ENCODE measurements at places on chromosomes 4 and X.

- no peak for DNase-seq
Measured at GRCh38 chrX:16487620-16488385, 162.2 kb upstream of the S100G start.

GRCh38 chr4:88843067-88843685 lies 145.5 kb upstream of the NAP1L5 start:
- no peak for DNase-seq

DNA sequence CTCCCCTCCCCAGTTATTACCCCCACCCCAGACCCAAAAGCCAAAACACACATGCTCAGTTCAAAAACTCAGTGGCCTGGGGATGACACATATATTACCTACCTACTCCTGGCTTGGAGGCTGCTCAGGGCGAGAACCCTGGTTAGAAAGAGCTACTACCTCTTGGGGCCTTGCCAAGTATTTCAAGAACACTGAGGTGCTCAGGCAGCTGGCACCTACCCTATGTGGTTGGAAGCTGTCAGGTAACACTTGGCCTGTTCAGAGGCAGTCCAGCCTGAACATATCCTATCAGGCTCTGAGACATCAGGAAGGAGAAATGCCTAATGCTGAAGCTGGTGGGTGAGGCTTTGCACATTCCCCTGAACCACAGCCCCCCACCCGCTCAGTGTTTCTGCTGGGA lies 4.9 kb downstream of the BCAP31 start:
- DNase-seq = no peak

DNA sequence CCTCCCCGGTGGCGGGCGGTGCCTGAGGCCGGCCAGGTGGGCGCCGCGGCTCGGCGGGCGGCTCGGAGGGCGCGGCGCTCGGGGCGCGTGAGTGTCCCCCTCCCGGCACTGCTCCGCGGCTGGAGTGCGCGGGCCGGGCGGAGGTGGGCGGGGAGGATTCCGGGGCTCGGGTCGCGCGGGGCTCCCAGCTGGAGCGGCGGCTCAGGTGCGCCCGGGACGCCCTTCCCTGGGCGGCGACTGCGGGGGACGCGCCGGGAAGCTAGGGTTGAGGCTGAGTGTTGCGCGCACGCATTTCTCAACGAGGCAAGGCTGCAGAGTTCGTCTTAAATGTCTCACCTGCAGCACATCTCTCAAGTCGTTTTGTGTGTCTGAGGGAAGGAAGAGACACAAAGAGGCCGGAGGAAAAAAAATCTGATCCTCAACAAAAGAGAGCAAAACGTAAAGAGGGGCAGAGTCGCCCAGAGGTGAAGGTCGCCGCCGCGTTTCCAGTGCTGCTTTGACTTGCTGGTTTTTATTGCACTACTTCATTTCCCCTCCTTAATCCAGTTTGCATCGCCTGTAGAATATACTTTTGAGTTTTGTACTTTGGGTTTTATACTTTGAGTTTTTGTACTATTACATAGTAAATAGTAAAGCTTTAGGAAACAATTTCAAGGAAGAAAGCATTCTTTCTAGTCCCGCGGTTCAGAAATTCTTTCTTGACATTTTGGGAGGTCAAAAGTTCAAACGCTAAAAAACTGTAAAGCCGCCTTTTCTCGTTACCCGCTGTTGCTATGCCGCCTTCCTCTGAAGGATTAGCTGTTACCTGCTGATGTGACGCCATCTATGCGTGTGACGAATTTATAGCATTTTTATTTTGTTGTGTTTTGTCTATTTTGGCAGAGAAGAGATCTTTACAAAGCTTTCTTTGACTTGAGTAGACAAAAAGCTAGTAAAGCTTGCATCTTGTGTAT lies 106.5 kb upstream of the STOX2 start:
- DNase-seq = no peak

GRCh38 chr4:153146961-153147360 lies 57.3 kb upstream of the TRIM2 start:
- DNase-seq = no peak

GRCh38 chr4:2812612-2813354 lies 19.9 kb downstream of the SH3BP2 start:
- DNase-seq = no peak

GRCh38 chr4:103018391-103019307 lies 856 bp downstream of the SLC9B1 start:
- peak; percentile 31 for DNase-seq

DNA sequence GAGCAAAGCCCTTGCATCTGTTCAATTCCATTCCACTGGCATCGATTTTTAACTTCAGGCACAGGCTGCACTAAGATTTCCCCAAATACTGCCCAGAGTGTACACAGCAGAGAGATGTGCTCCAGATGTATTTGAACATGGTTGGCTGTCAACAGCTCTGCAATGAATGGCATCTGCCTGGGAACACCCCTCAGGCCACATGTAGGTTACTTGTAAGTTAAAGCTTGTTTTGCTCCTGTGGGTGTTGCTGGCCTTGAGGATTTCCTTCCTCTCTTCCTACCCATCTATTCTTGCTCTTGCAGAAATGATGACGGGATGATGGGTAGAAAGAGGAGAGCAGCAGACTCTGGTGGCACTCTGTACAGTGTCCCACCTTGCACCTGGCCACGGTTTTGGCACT lies 69.3 kb upstream of the HELT start:
- no peak for DNase-seq

DNA sequence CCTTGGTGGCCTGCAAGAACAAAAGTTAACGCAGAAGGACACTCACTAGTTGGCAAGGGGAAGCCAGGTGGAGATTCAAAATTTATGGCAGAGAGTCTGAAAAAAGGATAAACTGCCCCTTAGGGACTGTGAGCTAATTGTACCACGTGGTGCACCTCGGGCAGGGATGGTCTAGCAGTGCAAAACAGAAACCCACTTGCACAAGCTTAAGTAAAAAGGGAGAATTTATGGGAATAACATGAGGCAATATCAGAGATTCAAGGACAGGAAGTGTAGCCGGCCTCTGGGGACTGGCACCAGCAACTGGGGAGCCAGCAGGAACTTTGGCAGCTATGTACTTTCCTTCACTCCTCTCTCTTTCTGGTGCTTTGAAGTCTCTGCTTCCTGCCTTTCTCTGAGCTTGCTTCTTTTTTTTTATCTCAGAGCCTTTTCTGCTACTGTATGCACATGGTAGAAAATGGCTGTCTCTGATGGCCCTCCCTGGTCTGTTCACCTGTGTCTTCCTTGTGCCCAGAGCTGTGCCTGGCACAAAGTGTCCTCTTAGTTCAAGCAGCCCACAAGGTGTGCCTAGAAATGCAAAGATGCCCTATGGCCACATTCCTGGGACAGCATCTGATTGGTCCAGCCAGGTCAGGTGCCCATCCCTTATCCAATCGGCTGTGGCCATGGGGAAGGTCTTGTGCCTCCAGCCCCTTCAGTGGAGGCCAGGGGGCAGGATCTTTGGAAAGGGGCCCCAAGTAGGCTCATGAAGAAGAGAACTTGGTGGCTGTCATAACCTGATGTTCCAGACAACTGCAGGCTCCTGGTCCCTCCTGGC lies 114.8 kb upstream of the ATP6AP2 start:
- DNase-seq = no peak

DNA sequence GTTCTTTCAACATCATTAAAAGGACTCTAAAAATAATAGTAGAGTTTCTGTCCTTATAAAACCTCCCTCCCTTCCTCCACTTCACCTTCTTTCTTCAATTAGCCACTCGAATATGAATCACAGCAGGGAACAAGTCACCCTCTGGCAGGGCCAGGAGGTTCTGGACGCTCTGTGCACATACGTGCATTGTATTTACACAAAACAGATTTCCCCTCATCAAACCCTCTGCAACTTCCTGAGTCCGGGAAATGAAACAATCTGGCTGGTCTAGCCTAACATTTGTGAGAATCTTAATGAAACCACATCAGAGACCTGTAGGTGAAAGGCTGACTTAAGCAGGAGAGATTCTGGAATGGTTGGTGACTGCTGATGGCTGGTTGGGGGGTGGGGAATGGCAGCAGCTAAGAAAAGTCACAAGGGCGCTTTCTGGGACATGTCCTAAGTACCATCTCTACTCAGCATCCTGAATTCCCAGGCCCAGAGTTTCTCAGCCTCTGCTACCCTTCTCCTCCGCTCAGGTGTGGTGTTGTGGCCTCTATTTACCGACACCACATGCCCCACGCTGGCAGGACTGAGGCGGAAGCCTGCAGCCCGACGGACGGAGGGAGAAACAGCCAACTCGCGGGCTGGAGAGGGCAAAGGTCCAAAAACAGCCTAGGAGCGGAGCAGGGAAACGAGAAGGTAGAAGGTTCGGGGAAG lies 1.0 kb downstream of the ZDHHC9 start:
- no peak for DNase-seq

- DNase-seq = no peak
Measured at GRCh38 chr4:75643651-75644050, 13.3 kb upstream of the CDKL2 start.

DNA sequence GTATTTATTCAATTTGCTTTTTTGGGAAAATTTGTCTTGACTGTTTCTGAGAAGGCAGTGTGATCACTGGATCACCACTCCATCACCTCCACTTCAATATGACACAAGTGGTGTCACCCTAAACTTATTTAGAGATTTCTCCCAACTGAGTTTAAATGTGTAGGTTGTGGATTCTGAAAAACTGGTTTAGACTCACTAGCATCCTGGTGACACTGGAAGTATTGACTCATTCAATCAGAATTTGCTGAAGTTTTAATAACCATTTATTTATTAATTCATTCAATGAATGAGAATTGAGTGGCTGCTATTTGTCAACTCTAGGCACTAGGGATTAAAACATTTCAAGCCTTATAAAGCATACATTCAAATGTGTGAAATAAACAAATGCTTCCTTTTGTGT lies 819.1 kb upstream of the EPHA5 start:
- no peak for DNase-seq

- DNase-seq = no peak
Measured at GRCh38 chr4:3715855-3716630, 50.1 kb upstream of the ADRA2C start.

DNA sequence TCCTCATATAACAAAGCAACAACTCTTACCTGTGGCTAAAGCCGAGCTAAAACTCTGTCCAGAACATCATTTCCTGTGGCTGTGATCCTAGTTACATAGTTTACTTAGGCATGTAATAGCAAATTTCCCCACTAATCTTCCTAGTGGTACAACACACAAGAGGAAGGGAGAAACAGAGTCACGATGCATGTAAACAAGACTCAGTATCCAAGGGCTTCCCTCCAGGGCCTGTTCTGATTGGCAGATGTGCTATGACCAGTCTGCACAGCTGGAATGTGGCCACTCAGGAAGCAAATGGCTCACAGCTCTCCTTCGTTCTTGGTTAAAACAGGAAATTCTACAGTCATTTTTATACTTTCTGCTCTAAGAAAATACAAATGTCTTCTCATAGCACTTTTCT lies 49.2 kb upstream of the PRSS48 start:
- DNase-seq = no peak

GRCh38 chr4:3677748-3678070 lies 88.5 kb upstream of the ADRA2C start:
- DNase-seq = no peak

- DNase-seq = peak; percentile 75
Measured at GRCh38 chrX:10033375-10034007, 66.3 kb downstream of the CLDN34 start.

- DNase-seq = no peak
Measured at GRCh38 chr4:10336471-10336870, 120.8 kb downstream of the ZNF518B start.

DNA sequence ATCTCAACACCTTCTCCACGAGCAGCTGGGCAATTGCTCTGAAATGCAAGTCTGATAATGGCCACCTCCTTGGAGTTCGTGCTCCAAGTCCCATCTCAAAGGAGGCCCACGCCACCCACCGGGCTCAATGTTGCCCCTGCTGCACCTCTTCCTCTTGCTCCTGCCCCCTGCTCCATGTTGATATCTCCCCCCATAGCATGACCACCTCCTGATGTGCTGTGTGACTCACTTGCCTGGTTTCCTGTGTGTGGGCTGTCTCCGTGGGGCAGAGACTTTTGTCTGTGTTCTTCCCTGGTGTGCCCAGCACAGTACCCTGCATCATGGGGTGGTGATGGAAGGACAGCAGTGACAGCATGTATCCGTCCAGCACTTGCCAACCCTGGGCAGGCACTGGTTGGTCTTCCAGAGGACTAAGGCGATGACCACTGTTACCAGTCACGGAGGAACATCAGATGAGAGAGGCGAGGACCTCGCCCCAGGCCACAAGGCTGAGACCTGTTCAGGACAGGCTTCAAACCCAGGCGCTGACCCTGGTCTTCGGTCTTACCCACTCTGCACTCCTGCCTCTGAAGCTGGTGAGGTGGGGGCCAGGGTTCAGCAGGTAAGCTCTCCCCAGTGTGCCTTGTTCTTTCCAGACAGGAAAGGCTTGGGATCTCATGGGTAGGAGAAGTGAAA lies 104.6 kb upstream of the LRPAP1 start:
- no peak for DNase-seq

- DNase-seq = peak; percentile 69
Measured at GRCh38 chr4:184413261-184414046, 60.9 kb downstream of the IRF2 start.

- DNase-seq = no peak
Measured at GRCh38 chr4:83093060-83093640, 21.4 kb downstream of the PLAC8 start.

GRCh38 chrX:8939322-8939721 lies 94.6 kb downstream of the FAM9B start:
- DNase-seq = no peak

GRCh38 chrX:68199062-68199848 lies 234.0 kb downstream of the OPHN1 start:
- no peak for DNase-seq

DNA sequence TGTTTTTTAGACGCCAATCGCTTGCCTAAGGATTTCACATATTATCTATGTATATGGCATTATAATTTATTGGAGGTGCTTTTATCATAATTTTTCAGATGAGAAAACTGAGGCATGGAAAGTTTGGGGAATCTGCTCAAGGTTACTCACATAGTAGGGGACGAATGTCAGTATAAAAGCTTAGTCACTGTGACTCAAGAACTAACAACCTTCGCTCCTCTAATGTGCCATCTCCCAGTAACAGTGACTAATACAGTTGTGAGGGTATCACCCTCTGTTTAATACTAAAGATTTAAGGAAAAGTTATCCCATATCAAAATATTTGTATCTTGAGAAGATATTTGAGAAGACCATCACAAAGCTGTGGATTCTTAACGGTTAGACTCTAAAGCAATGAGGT lies 353.1 kb upstream of the SPOCK3 start:
- DNase-seq = no peak

GRCh38 chr4:173685831-173686210 lies 155.8 kb upstream of the HAND2 start:
- no peak for DNase-seq

DNA sequence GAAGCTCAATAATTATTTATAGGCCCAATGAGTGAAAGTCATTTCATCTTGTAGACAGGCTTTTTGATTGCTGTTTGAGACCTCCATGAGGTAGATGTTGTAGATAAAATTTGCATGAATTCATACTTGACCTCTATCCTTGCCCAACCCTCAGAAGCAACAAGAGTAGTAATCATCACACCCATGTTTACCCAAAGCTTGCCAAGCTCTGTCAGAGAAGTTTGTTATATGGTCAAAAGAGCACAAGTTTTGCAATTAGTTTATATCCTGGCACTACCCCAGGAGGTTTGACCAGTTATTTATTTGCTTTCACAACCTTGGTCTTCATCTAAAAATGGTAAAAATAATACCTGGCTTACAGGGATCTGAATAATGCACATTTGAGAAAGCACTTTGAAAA lies 20.7 kb downstream of the ADH7 start:
- no peak for DNase-seq

Data from hematopoietic multipotent progenitor cell treated with erythropoietin and hydrocortisone succinate and interleukin-3 and kit ligand, for 15 days (in vitro differentiated cells).